ENCODE measurements at places on chromosomes 4 and X.

- no peak for DNase-seq
These were observed 65.0 kb downstream of the ZFYVE28 start for GRCh38 chr4:2353222-2354107.

DNA sequence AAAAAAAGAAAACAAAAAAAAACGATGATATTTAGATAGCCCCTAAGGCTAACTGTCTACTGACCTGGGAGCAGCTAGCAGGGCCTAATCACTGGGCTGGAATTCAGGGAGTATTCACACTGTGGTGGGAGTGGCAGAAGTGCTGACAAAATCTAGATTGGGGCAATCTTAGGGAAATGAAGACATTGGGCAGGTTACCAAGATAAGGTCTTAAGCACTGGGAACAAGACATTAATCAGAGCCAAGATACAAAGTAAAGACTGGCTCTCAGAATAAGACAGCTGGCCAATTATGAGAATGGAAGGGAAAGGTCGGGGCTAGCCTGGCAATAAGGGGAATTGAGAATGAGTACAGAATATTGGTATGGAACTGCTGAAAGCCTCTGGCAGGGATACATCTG lies 100.2 kb upstream of the GRIA3 start:
- DNase-seq, result no peak

- DNase-seq, result no peak
These were observed 43.9 kb upstream of the KLF3 start for GRCh38 chr4:38620065-38620464.

GRCh38 chr4:40121515-40121914 lies 64.9 kb downstream of the N4BP2 start:
- DNase-seq, result no peak

GRCh38 chr4:88195328-88196012 lies 37.0 kb upstream of the ABCG2 start:
- no peak for DNase-seq

DNA sequence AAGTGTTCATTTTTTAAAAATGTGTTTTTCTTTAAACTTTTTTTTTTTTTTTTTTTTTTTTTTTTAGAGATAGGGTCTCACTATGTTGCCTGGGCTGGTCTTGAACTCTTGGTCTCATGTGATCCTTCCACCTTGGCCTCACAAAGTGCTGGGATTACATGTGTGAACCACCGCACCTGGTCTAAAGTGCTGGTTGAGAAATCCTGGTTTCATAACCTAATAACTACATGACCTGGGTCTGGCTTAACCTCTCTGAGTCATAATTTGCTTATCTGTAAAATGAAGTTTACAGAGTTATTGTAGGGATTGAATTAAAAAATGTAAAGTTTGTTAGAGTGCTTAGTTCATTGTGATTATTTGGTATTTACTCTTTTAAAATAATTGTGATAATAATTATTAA lies 5.2 kb downstream of the HSD17B13 start:
- DNase-seq, result no peak

DNA sequence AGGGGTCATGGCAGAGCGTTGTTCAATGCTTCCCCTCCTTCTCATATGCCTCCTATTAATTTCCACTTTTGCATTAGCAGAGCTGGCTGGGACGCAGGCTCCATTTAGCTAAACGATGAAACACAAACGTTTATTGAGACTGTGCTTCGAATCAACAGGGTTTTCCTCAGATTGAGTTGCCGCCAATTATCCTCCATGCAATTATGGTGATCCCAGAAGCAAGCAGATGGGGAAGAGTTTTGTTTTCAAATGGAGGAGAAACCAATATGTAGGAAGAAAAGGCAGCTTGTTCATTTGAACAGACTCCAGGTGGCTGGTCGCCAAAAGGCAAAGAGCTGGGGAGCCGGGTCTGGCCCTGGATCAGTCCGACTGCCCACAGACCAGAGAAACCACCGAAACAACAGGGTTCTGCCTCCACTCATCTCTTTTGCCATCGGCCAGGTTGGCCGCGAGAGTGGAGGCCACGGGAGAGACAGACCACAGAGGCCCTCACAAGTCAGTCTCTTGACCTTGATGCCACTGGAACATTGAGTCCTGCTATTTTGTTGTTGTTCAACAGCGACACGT lies 184.8 kb downstream of the GBA3 start:
- no peak for DNase-seq

DNA sequence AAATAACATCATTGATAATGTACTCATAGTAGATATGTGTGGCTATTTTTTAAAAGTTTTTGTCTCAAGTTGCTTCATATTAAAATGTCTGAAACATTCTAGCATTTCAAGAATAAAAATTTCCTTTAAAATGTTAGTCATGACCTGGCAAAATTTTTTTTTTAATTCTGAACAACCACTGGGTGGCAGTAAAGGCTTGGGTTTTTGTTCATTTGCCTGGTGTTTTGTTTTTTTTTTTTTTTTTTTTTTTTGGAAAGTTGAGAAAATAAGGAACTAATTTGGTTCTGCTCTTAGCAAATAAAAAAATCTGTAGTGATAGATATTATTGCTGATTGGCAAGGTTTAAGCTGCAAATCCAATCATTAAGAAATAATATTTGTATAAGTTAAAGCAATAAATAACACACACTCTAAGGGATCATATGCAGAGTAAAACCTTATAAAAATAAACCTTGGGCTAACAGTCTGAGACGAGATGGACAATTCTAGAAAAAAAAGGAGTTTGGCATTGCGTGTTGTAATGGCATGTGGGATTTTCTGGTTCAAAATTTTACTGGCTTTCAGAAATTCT lies 81.4 kb downstream of the CEP44 start:
- no peak for DNase-seq

- no peak for DNase-seq
These were observed 635.6 kb downstream of the STPG2 start for GRCh38 chr4:97507587-97508245.

- DNase-seq, result no peak
These were observed 11.0 kb upstream of the MAP7D3 start for GRCh38 chrX:136262243-136262642.

- no peak for DNase-seq
These were observed 447.7 kb downstream of the STIM2 start for GRCh38 chr4:27308379-27308778.

DNA sequence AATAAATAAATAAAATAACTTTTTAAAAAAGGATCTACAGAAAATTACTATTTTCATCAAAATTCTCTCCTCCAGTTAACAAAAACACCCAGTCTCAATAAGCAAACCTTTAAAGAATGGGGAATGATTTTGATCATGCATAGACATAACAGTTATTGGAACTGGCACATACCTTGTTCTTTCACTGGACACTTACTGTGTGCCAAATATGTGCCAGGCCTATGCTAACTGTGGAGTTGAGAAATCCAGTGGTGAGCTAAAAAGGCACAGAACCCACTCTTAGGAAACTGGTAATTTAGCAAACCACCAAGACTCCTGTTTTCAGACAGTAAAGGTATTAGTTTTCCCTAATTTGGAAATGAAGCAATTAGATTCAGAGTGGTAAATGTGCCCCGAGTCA lies 39.1 kb downstream of the CLOCK start:
- DNase-seq, result no peak

All from NCI-H1417 treated with DMSO at 0.1 percent for 48 hours (cell line).